ENCODE measurements at places on chromosomes 1 and 21. TPM values are rescaled to one million over a fixed set of nuclear protein-coding genes. Genes with fewer than 3 reads are reported as not detected.

DNA sequence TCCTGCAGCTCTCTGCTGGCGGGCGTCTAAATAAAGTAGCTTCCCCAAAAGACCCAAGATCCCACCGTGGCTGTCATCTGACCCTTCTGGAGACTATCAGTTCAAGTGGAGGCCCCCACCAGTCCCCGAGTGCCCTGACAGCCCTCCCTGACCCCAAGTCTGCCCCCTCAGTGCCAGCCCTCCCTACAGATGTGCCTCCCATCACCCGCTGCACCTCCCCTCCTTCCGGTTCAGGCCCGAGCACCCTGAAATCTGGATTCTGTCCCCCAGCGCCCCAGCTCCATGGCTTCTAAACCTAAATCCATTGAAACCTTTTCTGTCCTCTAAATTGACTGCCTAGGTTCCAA is 595 bp downstream of the IL10RB start:
- DNase-seq: peak; percentile 6

The LRRC71 gene
- total RNA-seq: not detected

GRCh38 chr1:91098299-91098906 is 76.6 kb upstream of the ZNF644 start:
- no peak for DNase-seq

- DNase-seq: no peak
Observed at GRCh38 chr1:99986656-99987225, 16.9 kb downstream of the SLC35A3 start.

DNA sequence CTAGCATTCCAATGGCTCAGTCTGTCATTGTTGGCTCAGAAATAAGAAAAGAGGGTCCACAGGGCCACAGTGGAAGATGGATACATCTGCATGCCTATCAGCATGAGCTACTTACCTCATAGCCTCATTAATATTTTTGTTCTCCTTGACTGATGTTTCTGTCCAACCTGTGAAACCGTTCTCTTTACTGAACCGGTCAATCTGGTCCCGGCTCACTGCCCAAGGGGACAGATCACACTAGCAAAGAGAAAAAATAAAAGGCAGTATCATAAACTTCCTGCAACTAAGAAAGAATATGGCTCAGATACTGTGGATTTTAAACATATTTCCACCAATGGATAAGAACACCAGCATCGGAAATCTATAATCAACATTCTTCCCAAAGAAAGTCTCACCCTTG is 4.7 kb downstream of the RAB29 start:
- no peak for DNase-seq

DNA sequence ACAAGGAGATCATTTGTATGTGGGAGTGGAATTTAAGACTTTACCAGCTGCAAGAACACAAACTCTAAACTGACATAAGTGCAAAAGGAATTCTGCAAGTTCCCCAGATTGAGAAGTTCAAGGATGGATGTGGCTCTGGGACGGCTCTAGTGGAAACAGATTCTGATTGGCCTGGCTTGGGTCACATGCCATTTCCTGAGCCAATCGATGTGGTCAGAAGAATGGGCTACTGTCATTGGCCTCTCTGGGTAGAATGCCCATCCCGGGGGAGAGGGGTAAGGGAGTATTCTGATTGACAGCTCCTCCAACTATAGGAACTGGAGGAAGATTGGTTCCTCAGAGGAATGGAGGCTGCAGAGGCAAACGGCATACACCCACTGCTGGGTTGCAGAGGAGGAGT is 6.0 kb upstream of the IFNLR1 start:
- peak; percentile 16 for DNase-seq

GRCh38 chr1:221149111-221149510 is 269.9 kb downstream of the HLX start:
- DNase-seq: no peak

- peak; percentile 96 for DNase-seq
Observed at GRCh38 chr1:154974808-154975408, 427 bp downstream of the CKS1B start.

DNA sequence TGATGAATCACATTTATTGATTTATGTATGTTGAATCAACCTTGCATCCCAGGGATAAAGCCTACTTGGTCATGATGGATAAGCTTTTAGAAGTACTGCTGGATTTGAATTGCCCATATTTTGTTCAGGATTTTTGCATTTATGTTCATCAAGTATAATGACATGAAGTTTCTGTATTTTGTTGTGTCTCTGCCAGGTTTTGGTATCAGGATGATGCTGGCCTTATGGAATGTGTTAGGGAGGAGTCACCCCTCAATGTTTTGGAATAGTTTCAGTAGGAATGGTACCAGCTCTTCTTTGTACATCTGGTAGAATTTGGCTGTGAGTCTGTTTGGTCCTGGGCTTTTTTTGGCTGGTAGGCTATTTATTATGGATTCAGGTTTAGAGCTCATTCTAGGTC is 1643.1 kb upstream of the B3GALT2 start:
- no peak for DNase-seq

DNA sequence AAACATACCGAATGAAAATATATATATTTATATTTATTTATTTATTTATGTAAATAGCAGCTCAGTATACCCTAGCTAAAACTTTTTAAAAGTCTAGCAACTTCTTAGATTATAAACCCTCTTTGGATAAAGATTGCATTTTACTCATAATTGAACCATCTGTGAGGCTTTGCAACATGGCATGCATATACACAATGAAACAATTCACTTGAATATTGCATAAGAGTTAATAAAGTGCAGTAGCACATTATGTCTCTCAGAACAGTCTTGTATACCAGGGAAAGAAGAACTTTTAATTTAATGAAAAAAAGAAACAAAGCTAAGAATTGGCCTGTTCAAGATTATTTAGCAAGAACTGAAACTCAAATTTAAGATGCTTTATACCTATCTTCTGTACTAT is 1363.9 kb upstream of the ADGRL2 start:
- no peak for DNase-seq

- DNase-seq: no peak
Observed at GRCh38 chr1:52238887-52239707, 97.2 kb downstream of the ZFYVE9 start.

- DNase-seq: no peak
Observed at GRCh38 chr21:16241016-16241415, 511.2 kb downstream of the USP25 start.

The PIK3CD gene
- 0.47 TPM for total RNA-seq

DNA sequence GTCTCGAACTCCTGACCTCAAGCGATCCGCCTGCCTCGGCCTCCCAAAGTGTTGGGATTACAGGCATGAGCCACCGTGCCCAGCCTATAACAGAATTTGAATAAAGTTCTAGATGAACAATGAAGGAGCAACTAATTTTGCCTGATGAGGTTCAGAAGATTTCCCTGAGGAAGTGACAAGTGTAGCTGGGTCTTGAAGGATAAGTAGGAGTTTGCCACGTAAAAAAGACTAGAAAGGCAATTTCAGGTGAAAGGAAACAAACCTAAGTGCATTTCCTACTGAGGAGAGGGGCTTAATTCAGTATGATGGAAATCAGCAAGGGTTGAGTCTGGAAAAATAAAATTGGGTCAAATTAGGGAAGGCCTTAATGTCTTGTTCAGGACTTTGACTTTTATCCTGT is 18.6 kb upstream of the DMRTB1 start:
- DNase-seq: no peak

The AGBL4 gene
- not detected for total RNA-seq

DNA sequence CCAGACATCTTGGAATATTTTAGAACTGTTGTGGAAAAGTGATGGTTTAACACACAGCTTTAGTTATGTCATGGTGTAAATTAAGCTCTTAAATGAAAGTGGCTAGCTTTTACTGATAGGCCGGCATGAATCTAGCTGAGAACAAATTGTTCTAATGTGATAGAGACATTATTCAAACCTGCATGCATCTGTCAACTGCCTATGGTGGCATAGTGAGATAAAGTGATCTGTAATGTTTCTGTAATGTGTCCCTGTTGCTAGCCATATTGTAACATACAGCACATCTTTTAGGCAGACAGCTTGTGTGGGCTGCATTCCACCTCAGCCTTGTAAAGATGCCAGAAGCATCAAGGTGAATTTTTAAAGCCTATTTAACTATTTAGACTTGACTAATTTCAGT is 16.0 kb downstream of the LRIG2 start:
- DNase-seq: no peak

The PTPN7 gene
- not detected for total RNA-seq

GRCh38 chr1:1335283-1335682 is 4.2 kb downstream of the TAS1R3 start:
- no peak for DNase-seq

- no peak for DNase-seq
Observed at GRCh38 chr1:167890400-167890799, 23.5 kb downstream of the ADCY10 start.

The PPIAL4G gene
- total RNA-seq: not detected

The TCHHL1 gene
- not detected for total RNA-seq

DNA sequence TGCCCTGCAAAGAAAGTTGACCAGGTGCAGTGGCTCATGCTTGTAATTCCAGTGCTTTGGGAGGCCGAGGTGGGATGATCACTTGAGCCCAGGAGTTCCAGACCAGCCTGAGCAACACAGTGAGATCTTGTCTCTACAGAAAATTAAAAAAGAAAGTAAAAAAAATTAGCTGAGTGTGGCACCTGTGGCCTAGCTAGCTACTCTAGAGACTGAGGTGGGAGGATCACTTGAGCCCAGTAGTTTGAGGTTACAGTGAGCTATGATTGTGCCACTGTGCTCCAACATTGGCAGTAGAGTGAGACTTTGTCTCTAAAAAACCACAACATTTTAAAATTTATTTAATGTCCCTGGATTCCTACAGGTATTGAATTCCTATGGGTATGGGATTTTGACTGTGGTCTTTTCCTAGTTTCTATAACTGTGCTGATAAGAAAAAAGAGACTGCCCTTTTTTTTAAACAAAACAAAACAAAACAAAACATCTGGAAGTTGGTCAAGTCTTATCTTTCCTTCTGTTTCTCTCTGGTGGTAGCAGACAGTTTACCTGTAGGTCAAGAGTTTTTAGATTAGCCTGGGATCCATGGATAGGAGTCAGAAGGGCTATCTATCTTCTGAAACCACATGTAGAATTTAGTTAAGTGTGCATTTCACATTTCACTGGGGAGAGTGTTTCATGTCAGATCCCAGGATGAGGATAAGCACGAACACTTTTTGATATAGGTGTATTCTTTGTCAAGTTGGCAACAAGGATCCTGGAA is 18.8 kb downstream of the UCK2 start:
- DNase-seq: no peak

The RPL5 gene
- total RNA-seq: 3,969 TPM

- no peak for DNase-seq
Observed at GRCh38 chr1:3558036-3558726, 53.1 kb downstream of the MEGF6 start.

GRCh38 chr21:32001390-32001789 is 128.6 kb downstream of the HUNK start:
- DNase-seq: no peak

DNA sequence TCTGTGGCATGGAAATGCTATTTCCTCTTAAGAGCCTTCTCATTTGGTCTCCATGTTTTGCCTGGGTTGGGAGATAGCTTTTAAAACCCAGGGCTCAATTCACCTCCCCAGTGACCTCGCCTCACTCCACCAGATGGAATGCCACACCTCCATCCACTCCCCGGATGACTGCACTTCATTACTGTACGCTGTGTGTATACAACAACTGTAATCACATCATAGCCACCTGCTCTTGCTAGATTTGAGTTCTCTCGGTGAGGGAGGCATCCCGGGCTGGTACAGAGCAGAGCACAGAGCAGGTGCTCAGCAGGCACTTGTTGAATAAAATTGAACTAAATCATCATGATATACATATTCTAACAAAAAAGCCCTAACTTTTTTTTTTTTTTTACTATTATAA is 26.0 kb downstream of the SDE2 start:
- DNase-seq: no peak

DNA sequence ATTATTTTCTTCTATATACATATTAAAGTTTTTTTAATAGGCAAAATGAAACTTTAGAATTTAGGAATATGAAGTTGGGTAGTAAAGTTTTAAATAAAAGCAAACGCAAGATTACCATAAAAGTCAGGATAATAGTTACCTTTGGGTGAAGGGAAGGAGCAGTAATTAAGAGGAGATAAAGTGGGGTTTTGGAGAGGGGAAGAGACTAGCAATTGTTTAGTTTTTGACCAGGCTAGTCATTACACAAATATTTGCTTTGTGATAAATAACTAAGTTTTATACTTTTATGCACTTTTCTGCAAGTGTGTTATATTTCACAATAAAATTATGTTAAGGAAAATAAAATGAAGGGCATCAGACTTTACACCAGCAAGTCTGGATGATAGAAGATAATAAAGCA is 27.7 kb upstream of the GUCA2B start:
- no peak for DNase-seq

The NBPF6 gene
- 0.13 TPM for total RNA-seq

GRCh38 chr1:173202424-173203145 is 4.5 kb downstream of the TNFSF4 start:
- DNase-seq: peak; percentile 13

The ZC3H12A gene
- 3.8 TPM for total RNA-seq

The ERO1B gene
- total RNA-seq: 0.86 TPM
